ENCODE measurements at places on chromosomes 7 and 10.
A peak's percentile ranks its signal among the peaks of the same experiment; 100 is the strongest.

- no peak overlapping the region for H3K4me3 ChIP-seq
- H3K27ac ChIP-seq = no peak overlapping the region
- no peak for DNase-seq
- H3K4me1 ChIP-seq = no peaks in the 10 kb centered on the region
- no peaks in the 10 kb centered on the region for H3K27me3 ChIP-seq
These were observed 29.1 kb downstream of the ZC3HC1 start for GRCh38 chr7:130022115-130022514.

DNA sequence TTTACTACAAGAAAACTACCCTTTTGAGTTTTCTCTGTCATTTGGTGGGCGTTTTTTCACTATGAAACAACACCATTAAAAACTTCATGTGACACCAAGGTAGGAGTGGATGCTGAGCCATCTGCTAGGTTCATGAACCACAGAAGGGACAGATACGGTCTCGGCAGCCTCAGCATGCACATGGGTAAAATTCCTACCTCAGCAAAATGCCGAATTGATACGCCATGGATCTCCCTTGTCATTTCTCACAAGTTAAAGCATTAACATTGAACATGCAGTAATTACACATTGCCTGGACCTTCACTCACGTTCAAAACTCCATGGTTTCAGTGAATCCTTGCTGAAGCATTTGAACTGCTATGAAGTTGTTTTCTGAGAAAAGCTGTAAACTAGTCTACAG is 121.5 kb upstream of the EGR2 start:
- H3K4me1 ChIP-seq = no peaks in the 10 kb centered on the region
- no peak overlapping the region for H3K4me3 ChIP-seq
- no peak overlapping the region for H3K27ac ChIP-seq
- no peaks in the 10 kb centered on the region for H3K27me3 ChIP-seq

DNA sequence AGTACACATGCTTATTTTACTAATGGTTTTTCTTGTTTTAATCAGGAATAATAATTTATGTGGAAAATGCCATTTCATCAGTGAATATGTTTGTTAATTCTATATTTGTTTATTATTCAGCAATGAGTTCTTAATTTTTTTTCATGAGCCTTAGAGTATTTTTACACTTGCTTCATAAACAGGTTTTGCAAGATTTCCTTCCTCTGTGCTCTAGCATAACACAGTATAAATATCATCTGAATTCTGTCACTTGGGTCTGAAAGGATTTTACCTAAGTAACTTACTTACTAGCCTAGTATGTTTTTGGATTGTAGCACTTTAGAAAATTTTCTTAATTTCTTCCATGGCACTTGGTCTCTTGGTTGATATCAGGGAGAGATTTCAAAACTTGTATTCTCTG is 45.8 kb downstream of the GLCCI1 start:
- no peak overlapping the region for H3K27ac ChIP-seq
- H3K4me1 ChIP-seq = no peaks in the 10 kb centered on the region
- DNase-seq = no peak
- no peaks in the 10 kb centered on the region for H3K36me3 ChIP-seq

DNA sequence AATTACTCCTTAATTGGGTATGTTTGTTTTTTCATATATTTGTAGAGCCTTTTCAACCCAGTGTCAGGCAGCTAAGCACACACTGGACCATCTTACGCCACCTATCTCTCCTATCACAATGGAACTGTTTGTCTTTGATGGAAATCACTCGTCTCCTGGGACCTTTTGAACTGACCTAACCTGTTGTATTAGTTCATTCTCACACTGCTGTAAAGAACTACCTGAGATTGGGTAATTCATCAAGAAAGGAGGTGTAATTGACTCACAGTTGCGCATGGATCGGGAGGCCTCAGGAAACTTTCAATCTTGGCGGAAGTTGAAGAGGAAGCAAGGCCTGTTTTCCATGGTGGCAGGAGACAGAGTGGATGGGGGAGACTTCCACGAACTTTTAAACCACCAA is 182.0 kb downstream of the TCERG1L start:
- no peak for DNase-seq
- H3K27ac ChIP-seq = no peak overlapping the region
- H3K4me3 ChIP-seq = no peak overlapping the region
- H3K36me3 ChIP-seq = no peaks in the 10 kb centered on the region
- no peaks in the 10 kb centered on the region for H3K27me3 ChIP-seq

DNA sequence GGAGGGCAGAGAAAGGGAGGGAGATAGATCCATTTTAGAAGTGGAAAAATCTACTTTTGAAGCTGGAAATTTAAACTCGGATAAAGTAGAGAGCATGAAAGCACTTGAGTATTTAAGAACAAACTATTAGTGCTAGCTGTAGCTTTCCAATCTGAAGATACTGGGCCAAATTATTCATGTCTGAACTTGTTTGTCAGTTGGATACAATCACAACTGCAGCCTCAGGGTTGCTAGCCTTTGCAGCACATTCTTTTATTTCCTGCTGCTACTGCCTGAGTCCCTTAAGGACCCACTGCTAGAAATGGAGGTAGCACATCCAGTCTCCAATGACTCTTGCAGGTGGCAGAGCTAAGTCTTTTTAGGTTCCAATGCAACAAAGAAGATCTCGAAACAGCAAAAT is 8.3 kb upstream of the SLC25A13 start:
- no peaks in the 10 kb centered on the region for H3K36me3 ChIP-seq
- DNase-seq = no peak
- H3K4me1 ChIP-seq = no peaks in the 10 kb centered on the region
- no peaks in the 10 kb centered on the region for H3K27me3 ChIP-seq

DNA sequence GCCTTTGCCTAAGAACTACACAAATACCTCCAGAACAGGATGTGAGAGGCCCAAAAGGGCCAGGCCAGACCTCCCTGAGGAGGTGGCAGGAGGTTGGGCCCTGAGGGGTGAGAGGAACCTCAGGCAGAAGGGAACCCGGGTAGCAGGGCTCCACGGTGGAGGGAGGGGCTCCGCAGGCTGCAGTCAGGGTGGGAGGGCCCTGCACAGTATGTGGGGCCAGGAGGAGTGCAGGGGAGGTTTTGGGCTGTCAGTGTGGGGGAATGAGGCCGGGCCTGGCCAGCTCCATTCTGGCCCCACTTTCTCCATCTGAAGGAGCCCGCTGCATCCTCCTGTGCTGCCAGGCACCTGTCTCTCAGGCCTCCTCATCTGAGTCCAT is 25.9 kb downstream of the DNAJB12 start:
- no peaks in the 10 kb centered on the region for H3K27me3 ChIP-seq
- no peaks in the 10 kb centered on the region for H3K36me3 ChIP-seq
- H3K27ac ChIP-seq = peak overlapping the region; percentile 69

- no peak for DNase-seq
- H3K27ac ChIP-seq = no peak overlapping the region
- H3K4me3 ChIP-seq = no peak overlapping the region
These were observed 17.6 kb upstream of the FGFR2 start for GRCh38 chr10:121615836-121616235.
